ENCODE measurements at places on chromosomes 6 and 20.

- ATAC-seq: no peak
Observed at GRCh38 chr6:122903266-122903915, 92.6 kb upstream of the CLVS2 start.

DNA sequence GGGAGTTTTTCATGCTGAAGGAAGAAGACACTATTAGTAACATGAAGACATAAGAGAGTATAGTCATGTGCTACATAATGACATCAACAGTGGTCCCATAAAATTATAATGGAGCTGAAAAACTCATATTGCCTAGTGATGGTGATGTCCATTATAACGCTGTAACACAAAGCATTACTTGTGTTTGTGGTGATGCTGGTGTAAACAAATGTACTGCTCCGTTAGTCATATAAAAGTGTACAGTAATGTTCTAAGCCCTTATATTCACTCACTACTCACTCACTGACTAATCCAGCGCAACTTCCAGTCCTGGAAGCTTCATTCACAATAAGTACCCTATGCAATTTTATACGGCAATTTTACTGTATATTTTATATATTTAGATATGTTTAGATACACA lies 26.8 kb upstream of the ASF1A start:
- ATAC-seq: no peak

GRCh38 chr20:62719250-62719935 lies 10.8 kb downstream of the NTSR1 start:
- no peak for ATAC-seq

DNA sequence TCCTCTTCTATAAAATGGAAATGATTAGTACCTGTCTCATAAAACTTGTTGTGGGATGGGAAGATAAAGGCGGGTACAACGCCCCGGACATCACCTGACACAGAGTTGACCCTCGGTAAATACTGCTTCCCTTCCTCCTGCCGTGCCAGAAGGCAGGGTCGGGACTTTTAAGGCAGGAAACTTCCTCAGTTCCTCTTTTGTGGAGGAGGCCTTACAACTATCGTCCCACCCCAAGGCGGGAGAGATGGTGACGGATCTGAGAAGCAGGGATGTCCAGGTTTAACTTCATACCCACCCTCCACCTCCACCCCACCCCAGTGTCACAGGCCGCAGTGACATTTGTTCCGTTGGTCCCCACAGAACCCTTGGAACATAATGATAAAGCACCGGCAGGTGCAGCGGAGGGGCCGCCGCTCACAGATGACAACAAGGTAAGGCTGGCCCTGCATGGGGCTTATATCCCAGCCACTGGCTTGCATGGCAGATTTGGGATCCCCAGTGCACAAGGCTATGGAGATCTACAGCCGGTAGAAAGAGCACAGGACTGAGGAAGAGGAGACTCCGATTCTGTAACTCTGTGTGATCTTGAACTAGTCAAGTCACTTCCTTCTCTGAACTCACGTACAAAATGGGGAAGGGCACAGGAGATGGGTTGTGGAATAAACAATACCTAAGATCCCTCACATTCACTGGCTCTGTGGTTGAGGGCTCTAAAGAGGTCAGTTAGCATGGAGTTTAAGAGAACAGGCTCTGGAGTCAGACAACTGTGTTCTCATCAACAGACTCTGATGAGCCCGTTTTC lies 764 bp downstream of the DNTTIP1 start:
- ATAC-seq: peak; percentile 8

DNA sequence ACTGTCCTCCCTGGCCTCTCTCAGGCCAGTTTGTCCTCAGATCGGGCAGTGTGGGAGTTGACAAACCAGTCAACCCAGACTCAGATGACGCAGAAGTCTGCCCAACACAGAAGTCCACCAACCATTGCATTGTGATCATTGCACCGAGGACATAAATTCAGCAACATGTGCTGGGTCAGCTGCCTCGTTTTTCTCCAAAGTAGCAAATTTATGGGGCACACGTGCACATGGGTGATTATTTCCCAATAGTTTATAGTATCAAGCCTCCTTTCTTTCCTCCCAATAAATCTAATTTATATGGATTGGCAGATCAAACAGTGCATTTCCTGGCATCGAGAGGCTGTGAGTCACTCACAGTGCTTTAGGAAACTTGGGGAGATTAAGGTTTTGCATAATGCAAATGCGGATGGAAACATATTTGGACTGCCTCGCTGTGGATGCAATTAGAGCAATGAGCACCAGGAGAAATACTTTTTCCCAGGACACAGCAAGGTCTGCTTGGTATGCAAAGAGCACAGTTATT lies 413.7 kb upstream of the SULF2 start:
- ATAC-seq: no peak

DNA sequence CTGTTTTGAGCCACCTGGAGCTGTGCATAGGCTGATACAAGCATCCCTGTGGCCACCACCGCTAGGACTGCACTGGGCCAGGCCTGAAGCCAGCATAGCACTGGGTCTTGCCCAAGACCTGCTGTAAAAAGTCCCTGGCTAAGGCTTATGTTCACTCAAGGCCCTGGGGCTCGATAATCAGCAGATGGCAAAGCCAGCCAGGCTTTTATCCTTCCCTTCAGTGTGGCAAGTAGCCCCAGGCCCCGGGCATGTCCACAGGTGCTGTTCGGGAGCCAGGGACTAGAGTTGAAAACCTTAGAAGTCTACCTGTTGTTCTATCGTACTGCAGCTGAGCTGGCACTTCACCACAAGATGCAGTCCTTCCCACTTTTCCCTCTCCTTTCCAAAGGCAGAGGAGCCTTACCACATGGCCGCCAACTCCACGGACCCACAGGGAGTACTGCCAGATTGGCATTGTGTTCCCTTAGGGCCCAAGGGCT lies 226.4 kb upstream of the ZNF217 start:
- no peak for ATAC-seq

- no peak for ATAC-seq
Observed at GRCh38 chr6:40350747-40351217, 236.4 kb downstream of the LRFN2 start.

DNA sequence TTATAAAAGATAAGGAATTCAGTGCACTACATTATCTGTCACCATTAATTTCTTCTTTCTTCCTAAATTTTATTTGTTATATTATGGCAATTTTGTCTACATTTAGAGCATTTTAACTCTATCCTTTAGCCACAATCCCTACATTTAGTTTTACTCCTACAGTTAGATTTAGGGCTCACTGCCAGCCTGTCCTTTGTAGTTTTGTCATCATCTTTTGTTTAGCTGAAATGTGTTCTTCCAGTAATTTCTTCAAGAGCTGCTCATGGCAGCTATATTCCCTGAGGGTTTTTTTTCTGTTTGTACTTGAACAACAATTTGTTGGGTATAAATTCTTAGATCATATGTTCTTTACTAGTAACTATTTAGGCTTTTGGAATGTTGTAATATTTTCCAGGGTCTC lies 72.7 kb upstream of the B3GAT2 start:
- ATAC-seq: no peak

- no peak for ATAC-seq
Observed at GRCh38 chr6:3506200-3506599, 49.4 kb upstream of the SLC22A23 start.

GRCh38 chr6:71459162-71459561 lies 170.6 kb downstream of the OGFRL1 start:
- ATAC-seq: no peak

DNA sequence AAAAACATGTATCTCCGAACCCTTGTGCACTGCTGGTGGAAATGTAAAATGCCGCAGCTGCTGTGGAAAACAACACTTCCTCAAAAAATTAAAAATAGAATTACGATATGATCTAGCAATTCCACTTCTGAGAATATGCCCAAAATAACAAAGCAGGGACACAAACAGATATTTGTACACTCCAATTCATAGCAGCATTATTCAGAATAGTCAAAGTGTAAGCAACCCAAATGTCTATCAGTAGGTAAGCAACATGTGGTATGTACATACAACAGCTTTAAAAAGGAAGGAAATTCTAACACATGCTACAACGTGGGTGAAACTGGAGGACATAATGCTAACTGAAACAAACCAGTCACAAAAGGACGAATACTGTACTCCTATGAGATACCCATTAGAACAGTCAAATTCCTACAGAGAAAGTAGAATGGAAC lies 5.7 kb upstream of the RAB5IF start:
- no peak for ATAC-seq

DNA sequence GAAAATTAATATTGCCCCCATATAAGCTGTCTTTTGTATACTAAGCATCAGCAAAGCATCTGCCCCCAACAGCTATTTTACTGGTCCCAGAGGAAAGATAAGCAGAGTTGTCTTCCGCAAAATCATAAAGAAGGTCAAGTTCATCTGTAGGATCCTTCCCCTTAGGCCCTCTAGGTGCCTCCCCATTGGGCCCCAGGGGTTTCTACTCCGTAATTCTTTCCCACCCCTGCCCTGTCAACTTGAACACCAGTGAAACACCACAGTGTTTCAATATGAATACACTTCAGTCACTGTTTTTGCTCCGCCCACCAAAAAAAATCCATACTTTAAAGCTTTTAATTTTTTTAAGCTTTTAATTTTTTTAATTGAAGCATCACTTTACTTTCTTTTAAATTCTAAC lies 159.2 kb downstream of the ATXN1 start:
- ATAC-seq: no peak

GRCh38 chr6:14375930-14376329 lies 258.4 kb downstream of the CD83 start:
- no peak for ATAC-seq

GRCh38 chr20:37337208-37337991 lies 8.5 kb upstream of the SRC start:
- ATAC-seq: no peak

Data from SK-N-SH treated with all-trans-retinoic acid at 6 μM for 48 hours (cell line).